ENCODE measurements at places on chromosomes 6 and 20. TPM values are rescaled to one million over a fixed set of nuclear protein-coding genes. Genes with fewer than 3 reads are reported as not detected.
A peak's percentile ranks its signal among the peaks of the same experiment; 100 is the strongest.

- DNase-seq = peak; percentile 64
These were observed 8.9 kb downstream of the CYP21A2 start for GRCh38 chr6:32047084-32047478.

- DNase-seq = peak; percentile 45
These were observed 137.5 kb downstream of the EYS start for GRCh38 chr6:65569505-65569904.

DNA sequence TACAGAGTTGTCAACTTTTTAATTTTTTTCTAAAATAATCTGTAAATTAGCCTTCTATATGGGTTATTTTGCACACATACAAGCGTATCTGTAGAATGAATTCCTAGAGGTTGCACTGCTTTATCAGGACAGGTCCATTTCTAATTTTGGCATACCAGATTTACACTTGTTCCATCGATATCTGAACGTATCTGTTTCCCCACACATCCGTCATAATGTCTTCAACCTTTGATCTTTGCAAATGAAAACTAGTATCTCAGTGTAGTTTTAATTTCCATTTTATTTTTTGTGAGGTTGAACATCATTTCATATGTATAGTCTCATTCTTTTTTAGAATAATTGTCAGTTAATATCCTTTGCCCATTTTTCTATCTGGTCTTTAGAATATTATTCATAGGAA, 22.7 kb downstream of the SENP6 start:
- no peak for DNase-seq

- DNase-seq = no peak
These were observed 53.5 kb upstream of the LRFN2 start for GRCh38 chr6:40640599-40641227.

GRCh38 chr6:11250108-11250507, 17.6 kb upstream of the NEDD9 start:
- no peak for DNase-seq

GRCh38 chr6:43575105-43575771, 600 bp downstream of the XPO5 start:
- DNase-seq = peak; percentile 17

DNA sequence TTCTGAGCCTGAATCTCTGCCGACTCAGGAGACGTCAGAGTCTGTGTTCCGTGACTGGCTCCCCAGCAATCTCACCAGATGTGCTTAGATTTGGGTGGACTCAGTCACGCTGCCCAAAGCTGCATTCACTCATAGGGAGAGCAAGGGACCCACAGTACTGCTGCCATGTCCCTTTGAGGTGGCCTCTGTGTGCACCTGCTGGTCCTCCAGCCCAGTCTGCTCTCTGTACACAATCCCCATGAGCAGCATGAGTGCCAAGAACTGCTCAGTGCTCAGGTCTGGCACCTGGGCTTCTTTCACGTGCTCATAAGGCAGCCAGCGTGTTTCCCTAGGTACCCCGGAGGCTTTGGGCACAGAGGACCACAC, 44.2 kb upstream of the TIAM2 start:
- no peak for DNase-seq

DNA sequence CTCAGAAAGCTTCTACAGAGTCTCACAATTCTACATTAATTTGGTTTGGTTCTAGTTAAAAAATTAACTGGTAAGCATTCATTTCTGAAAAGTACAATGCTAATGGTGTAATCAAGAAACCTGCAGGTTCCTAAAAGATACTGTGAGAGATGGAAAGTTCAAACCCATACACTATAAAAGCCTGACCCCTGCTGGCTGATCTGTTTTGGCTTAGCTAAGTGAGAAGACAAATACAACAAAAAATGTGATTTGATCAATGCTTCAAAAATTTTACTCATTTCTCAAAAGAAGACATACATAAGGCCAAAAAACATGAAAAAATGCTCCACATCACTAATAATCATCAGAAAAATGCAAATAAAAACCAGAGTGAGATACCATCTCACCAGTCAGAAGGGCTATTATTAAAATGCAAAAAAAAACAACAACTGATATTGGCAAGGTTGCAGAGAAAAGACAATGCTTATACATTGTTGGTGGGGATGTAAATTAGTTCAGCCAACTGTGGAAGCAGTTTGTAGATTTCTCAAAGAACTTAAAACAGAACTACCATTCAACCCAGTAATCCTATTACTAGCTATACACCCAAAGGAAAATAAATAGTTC, 102.8 kb downstream of the MOXD1 start:
- peak; percentile 60 for DNase-seq

DNA sequence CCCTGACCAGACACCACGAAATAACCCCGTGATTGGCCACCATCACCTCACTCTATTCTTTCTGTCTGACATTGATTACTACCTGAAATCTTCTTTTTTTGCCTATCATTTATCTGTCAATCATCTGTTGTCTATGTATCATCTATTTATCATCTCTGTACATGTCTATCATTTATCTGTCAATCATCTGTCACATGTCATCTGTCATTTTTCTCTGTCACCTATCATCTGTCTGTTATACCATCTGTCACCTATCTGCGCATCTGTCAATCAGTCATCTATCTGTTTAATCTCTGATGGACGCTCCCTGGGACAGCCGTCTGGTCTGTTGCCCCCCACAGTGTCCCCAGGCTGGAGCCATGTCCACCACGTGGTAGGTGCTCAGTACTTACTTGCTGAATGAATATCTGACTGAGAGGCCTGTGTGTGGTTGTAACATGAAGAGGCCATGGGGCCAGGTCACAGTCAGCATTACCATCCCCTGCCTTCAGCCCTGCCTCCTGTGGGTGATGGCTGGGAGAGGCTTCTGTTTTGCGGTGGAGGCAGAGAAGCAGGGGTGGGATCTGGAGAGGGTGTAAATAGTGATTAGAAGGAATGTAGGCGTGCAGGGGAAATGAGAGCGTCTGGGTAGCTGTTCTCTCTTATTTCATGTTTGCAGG, 302.7 kb downstream of the QKI start:
- no peak for DNase-seq

DNA sequence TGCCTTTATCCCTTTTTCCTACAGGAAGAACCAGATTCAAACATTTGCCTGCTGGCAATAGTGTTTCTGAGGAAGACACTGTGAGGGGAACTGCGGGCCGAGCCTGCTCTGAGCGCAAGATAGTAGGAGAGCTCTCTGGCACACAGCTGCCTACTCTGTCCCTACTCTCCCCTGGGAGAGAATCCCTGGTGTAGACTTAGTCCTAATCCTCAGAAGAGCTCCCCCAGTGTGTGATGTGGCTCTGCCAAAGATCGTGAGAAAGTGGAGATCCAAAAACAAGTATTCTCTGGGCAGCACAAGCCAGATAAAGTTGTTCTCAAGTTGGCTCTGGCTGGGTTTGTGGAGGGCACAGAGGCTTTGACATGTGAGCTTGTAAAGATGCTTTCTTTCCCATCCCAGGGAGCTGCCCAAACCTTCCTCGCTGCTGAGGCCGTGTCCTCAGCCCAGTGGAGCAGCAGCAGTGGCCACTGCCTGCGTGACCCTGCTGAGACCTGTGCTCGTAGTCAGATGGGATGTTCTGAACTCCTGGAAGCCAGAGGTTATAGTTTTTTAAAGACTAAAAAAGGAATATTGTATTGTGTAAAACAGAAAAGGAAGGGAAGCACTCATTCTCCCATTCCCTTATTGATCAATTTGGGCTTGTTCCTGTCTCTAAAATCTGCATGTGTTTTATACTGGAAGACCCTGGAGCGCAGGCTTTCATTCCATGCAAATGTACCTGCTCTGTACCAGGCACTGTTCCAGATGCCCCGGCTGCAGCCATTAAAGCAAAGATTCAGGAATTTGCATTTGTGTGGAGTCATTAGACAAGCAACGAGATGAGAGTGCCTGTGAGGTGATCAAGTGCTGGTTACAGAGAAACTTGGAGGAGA, 30.7 kb downstream of the PNLDC1 start:
- no peak for DNase-seq

DNA sequence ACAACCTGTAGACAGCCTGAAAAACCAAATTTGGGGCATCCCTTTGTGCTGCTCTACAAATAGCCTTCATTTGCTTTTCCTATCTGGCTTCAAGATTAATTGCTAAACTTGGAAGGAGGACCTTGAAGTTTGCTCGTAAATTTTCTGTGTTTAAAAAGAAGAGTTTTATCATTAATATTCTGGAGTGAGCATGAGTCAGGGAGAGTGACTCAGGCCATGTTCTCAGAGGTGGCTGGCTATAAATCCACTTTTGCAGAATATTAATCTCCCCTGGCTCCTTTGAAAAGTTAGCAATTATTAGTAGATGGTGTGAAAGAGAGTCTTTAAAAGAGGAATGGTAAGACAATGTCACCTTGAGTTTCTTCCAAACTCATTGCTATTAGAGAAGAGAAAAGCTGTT, 91.0 kb downstream of the ANKEF1 start:
- peak; percentile 34 for DNase-seq

Gene CALHM6
- not detected for total RNA-seq

Gene PIM1
- 93.3 TPM for total RNA-seq

Gene OOEP
- not detected for total RNA-seq

Gene PNRC1
- 9.3 TPM for total RNA-seq

Gene RBPJL
- total RNA-seq = not detected
